AG09309 (cell line): ENCODE measurements at places on chromosomes 2 and 18.

DNA sequence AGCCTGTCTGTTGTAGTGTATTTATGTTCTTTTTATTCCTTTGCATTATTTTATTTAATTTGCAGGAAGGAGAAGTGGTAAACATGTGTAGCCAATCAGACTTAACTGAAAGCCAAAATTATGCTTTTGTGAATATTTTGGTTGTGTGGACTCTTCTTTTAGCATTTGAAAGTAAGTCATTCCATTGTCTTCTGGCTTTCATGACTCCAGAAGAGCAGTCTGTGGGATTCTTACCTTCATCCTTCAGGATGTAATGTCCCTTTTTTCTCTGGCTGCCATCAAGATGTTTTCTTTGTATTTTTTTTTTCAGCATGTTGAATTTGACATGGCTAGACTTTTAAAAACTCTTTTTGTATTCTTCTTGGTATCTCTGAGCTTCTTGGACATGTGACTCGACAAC lies 895.2 kb upstream of the ZEB2 start:
- no peak for DNase-seq

GRCh38 chr2:234025466-234025865 lies 25.0 kb upstream of the SPP2 start:
- DNase-seq: no peak

GRCh38 chr2:69643602-69644505 lies at the start of gene AAK1:
AAK1 (minus strand) TSS chr2:69643739; CDS start chr2:69643040, 699 bp downstream.
- peak; percentile 59 for DNase-seq

DNA sequence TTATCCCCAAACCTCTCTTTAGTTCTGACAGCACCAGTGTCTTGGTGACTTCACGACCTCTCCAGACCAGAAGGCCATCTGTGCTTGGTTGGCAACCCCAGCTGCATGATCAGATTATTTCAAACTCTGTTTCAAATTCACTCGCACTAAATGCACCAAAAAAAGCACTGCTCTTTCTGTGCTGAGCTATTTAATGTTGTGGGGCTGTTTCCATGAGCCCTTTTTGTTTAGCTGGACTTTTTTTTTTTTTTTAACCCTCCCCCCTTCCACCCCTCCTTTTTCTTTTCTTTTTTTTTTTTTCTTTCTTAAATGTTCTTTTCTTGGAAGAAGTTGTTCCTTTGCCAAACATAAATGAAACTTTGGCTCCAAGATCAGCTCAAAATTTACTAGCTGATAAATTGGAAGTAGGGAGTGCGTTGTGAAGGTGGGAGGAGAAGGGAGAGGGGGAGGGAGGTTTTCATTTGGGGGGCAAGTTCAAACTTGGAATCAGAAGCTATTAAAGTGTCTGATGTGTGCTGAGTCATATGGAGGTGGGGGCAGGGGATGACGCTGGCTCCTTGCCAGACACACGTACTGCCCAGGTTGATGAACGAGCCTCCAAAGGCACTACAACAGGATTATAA lies 543.0 kb upstream of the TNP1 start:
- no peak for DNase-seq

- no peak for DNase-seq
Measured at GRCh38 chr2:230267059-230267458, 41.5 kb downstream of the SP140 start.

DNA sequence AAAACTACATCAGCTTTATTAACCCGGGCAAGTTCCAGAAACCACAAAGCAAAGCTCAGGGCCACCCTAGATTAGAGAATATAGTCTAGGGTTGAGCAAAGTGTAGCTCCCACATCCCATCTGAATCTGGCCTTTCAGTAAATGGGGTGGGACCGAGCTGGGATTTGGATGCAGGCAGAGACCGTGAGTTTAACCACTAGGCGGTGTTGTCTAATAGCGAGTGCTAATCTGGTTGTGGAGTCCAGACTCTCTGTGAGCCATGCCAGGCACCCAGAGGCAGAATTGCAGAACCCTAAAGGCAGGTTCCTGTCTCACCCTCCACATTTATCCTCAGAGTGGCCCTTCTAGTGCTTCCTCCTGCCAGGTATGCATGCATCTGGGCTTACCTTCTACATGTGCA lies 435.9 kb downstream of the TSN start:
- DNase-seq: no peak

GRCh38 chr2:151230627-151231140 lies 31.0 kb downstream of the RBM43 start:
- no peak for DNase-seq

DNA sequence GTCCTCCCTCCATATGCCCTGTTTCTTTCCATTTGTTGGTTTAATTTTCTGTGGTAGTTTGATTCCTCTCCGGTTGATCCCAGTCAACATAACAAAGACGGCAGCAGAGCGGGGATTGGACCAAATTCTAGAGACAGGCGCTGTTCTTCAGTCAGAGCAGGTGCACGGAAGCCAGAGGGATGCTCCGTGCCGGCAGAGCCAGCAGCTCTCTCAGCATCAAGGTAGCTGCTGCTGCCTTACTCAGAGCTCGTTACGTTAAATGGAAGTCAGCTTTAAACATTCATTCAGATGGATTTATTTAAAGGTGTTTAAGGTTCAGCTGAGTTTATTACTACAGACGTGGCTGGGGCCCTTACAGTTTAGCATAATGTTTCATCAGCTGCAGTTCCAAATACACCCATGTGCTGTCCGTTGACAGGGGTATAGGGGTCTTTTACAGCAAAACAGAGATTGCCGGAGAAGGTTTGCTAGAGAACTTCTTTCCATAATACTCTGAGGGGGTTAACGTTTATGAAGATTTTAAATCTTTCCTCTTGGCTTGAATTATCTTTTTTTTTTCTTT lies 497.2 kb upstream of the PIK3C3 start:
- DNase-seq: no peak

DNA sequence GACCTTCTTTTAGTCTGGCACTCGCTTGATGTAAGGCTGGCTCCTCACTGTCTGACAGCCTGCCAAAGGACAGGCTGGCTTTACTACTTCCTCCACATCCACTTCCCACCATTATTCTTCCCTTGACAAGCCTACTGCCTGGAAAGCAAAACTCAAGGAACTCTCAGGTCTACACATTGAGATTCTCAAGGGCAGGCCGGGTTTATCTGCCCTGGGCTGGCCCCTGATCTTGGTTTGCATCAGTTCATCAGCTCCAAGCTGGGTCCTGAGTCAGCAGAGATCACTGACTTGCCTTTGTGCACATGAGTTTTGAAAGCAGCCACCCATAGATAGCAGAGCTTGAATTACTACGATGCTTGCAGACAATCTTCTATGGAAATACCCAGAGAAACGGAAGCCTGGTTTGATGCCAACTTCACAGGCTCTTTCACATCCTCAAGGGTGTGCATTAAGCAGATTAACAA lies 53.9 kb downstream of the KCTD18 start:
- no peak for DNase-seq

DNA sequence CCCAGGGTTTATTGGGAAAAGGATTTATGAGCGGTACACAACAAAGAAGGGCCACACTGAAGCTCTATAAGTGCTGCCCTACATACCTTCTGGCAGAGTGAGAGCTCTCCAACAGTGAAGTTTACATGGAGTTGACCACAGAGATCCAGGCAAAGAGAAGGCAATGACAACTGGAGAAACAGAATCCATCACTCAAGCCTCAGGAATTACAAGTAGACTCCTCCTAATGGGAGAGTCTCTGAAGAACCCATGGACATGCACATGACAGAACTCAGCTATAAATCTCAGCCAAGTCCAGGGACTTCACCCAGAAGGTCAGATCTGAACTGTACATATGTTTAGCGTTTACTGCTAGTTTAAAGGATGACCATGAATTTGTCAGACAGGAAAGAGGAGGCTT lies 164.7 kb downstream of the DNAH7 start:
- DNase-seq: no peak

GRCh38 chr2:132830321-132830827 lies 160.4 kb upstream of the LYPD1 start:
- DNase-seq: no peak

DNA sequence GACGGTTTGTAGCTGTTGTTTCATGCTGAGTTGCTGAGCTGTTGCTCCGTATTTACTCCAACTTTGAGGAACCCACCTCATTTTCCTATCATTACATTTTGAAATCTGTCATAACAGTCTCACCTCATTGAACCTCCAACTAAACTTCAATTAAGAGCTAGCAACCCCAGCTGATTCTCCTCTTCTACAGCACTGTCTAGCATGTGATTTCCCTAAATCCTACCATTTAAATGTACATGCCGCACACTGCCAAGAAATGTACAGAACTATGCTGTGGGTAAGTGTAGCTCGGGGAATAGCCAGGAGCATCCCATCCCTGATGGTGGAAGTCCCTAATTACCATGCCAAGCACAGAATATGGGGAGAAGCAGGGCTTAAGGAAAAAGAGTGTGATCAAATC lies 299.9 kb downstream of the AFF3 start:
- no peak for DNase-seq

DNA sequence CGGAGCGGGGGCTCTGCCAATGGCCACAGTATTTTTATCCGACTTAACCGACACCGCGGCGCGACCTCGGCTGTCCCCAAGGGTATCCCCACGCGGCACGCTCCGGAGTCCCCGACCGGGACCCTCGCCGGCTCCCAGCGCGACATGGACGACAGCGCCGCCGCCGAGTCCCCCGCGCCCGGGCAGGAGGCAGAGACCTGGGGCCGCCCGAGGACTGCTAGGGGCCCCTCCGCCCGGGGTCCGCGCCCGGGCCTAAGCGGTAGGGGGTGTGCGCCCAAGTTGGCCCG lies 468 bp downstream of the UXS1 start:
- DNase-seq: no peak

GRCh38 chr2:68426848-68427579 lies 40.1 kb downstream of the FBXO48 start:
- peak; percentile 71 for DNase-seq

DNA sequence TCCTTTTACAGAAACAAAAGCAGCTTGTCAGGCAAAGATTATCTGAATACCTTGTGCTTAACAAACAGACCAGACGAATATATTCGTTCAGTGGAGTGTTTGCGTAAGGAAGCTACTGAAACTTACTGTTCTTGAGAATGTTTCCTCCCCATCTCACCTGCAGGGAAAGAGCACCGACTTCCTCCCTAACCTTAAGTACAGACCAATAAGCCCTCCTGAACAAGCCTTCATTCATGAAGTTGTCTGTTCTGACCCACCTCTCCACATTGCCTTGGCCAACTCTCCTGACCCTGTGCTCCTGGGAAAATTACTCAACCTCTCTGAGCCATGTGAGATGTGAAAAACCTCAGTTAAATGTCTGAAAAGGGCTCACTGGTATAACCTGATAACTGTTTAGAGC lies 35.2 kb downstream of the STK39 start:
- no peak for DNase-seq

DNA sequence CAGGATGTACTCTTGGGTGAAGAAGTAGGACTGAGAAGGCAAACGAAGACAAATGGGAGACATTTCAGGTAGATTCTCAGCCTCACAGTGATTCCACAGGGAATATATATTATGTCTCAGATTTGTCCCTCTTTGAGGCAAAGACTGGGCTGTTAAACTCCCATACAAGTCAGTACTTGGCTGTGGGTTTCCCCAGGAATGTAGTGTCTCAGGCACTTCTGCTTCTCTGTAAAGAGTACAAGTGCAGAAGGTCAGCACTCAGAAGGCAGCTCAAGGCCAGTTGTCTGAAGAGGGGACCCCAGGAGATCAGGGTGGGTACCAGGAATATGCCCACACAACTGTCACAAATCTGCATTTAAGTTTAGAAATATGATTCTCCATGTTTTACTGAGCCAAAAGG lies 39.9 kb upstream of the COBLL1 start:
- DNase-seq: no peak

- no peak for DNase-seq
Measured at GRCh38 chr2:196677404-196677803, 37.9 kb downstream of the CCDC150 start.
